ENCODE measurements at places on chromosomes 5 and 9.

- DNase-seq, result no peak
Observed at GRCh38 chr9:38372762-38373619, 19.5 kb upstream of the ALDH1B1 start.

DNA sequence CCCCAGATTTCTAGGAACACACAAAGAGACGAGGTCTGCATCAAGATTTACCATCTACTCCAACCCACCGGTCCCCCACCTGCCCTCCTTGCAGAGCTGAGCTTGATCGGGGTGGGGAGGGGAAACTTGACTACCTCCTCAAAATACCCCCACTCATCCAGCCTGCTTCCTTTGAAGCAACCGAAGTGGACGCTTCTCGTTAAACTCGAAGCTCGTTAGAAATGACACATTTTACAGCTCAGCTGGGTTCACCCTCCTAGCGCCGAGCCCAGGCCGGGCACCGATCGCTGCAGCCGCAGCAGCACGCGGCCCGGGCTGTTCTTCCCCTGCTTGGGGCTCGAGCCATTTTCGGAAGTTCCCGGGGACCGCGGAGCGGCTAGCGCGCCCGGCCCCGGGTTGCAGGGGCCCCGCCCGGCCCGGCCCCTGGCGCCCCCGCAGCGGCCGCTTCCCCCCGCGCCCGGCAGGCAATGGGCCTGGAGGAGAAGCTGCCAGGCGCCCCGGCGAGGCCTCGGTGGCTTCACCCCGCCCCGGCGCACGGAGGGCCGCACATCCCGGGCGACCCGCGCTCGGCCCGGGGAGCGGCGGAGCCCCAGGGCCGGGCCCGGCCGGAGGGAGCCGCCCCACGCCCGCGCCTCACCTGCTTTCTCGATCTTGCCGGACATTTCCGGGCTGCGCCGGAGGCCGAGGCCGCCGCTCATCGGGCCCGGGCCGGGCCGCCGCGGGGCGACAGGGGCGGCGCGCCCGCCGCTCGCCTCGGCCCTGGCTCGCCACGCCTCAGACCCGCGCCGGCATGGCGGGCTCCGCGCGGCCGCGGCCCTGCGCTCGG is 530 bp downstream of the RAPGEF1 start:
- DNase-seq, result no peak

DNA sequence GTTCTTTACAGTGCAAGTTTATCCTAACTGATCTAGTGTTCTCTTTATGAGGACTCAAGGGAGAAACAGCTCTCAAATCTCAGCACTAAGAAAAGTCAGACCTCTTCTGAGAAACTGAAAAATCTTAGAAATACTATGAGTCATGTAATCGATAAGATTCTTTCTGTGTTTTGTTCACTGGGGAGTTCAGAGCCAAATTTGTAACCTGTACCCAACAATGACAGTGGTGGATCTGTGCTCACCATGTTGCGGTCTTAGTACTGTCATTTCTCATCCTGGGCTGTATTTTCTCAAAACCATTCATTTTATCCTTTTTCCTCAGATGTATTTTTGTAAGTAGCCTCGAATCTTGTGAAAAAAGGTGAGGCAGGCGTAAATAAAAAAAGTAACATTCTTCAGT is 146.4 kb downstream of the ACER2 start:
- no peak for DNase-seq

GRCh38 chr9:84305497-84306131 is 34.9 kb downstream of the SLC28A3 start:
- DNase-seq, result no peak

- no peak for DNase-seq
Observed at GRCh38 chr5:1319436-1320256, 24.8 kb upstream of the TERT start.

DNA sequence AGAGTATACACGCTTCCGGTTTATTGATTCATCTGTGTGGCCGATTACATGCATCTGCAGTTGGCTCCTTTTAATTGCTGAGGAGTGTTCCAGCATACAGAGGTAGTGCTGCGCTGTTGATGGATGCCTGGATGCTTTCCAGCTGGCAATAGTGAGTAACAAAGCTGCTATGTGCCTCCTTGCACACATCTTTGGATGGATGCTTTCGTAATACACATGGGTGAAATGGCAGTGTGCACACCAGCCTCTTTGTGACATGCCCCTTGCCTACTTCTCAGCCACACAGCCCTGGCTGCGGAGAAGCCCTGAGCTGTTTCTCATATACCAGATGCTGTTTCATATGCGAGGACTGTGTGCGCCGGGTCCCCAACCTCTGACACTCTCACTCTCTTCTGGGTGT is 151.0 kb downstream of the GADD45G start:
- DNase-seq, result no peak

- DNase-seq, result no peak
Observed at GRCh38 chr5:44539602-44539919, 150.3 kb upstream of the FGF10 start.

DNA sequence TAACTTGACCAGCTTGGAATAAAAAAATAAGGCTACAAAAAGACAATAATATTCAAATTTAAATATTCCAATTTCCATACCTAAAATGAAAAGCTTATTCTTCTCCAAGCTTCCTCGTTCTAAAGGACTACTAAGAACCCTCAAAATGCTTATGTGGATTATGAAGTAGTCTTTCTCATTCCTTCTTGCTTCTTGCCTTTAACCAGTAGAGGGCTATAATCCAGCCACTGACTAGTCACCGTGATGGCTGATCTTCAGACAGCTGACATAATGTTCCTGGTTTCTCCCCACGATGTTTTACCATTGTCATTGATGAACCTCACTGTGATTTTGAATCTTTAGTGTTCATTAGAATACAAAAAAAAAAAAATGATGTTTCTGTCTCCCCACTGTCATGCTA is 515.3 kb downstream of the TLE1 start:
- DNase-seq, result no peak

DNA sequence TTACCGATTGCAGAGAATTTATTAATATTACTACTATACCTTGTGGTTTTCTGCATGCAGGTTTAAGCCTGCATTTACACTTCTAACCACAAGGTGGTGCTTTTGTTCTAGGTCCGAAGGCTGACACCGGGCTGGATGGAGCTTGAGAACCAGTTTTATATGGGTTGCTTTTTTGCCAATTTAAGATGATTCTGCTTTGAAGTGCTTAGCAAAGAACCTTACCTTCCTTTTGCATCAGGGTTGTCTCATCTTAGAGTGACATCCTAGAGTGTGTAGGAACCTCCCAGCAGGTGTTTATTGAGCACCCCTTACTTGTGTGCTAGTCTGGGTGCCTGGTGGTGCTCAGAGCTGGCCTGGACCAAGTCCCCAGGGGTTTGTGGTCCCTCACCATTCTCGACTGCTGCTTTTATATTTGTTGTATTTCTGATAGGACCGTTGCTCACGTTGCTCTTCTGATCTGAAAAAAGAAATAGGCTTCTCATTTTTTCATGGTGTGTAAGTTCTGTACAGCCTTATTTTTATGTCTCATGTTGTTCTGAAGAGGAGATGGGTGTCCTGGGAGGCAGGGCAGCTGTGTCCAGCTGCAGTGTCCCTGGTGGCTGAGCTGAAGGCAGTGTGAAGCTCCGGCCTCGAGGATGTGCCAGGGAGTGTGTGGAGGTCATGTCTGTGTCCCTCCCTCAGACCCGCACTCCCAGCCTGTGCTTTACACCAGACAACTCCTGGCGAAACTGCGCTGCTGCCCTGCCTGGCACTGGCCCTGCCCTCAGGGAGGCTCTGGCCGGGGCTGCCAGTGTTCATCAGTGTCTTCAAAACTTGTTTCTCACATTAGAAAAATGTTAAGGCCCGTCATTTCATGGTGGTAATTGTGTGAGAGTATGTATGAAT is 54.3 kb downstream of the EHMT1 start:
- no peak for DNase-seq

GRCh38 chr5:74767579-74767913 is 497 bp downstream of the NSA2 start:
- DNase-seq, result no peak

- no peak for DNase-seq
Observed at GRCh38 chr9:136050701-136051452, 44.2 kb downstream of the NACC2 start.

DNA sequence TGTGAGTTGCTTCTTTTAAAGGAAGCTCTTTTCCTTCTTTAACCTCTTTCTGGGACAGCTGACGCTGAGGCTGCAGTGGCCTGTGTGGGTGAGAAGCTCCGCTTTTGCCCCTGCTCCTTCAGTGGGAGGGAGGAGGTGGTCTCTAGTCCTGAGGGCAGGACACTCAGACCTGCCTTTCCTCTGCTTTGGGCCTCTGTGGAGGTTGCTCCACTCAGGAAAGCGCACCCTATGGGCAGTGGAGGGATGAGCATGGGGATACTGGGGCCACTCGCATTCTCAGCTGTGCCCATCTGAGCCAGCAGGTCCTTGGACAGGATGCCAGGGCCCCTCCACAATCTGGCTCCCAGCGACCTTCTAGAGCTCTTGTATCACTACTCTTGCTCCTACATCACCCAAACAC is 111.5 kb downstream of the NSG2 start:
- DNase-seq, result no peak

GRCh38 chr5:173114536-173114935 is 29.8 kb upstream of the BNIP1 start:
- no peak for DNase-seq

DNA sequence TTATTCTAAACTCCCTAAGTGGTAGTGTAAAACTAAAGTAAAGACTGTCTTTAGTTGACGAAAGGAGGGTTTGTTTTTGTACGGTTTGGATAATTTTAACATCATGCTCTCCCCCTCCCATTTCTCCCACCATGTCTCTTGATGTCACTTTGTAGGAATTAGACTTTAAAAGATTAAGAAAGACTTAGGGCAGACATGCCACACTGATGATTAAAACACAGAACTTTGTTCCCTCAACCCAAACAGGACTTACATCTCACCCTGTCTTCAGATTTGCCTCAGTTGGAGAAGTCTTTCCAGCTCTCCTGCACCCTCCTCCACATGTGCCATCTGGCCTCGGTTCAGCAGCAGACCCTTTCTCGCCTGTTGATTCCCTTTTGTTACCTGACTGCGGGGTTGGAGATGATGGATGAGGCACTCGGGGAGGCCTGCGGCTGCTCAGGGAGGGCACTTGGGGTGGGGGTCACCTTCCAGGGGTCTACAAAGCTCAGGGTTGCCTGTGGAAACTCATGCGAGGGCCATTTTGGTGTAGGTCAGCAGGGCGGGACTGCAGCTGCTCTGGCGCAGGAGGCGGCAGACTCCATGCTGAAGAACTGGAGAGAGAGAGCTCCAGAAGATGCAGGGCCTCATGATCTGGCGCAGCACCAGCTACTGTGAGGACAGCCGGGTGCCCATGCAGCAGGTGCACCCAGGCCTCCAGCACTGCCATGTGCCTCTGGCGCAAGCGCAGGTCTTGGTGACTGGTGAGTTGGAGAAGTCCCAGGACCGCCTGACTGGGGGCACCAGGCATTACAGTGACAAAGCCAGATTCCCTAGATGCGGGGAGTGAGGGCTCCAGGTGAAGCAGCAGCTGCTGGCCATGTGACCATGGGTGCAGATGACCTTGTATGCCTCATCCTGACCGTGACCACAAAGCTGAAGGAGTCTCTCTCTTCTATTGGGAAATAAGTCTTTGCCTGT is 24.5 kb upstream of the EXOC3 start:
- no peak for DNase-seq

DNA sequence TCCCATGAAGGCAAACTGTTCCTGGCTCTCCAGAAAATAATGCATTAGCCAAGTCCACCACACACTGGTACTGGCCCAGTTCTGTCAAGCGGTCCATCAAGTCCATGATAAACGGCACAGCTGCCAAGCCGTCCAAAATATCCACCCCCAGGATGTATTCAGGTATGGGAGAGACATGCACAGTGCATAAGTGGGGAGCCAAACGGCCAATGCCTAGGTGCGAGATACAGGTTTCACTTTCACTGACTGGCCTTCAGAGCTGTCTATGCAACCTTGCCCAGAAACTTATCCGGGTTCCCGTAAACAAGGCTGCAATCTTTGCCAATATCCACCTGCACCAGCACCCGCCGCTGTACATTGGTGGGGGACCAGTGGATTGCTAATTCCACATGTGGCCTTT is 795.8 kb downstream of the EFNA5 start:
- no peak for DNase-seq

- no peak for DNase-seq
Observed at GRCh38 chr9:130501639-130502038, 56.9 kb downstream of the ASS1 start.

- no peak for DNase-seq
Observed at GRCh38 chr5:56298336-56299090, 65.4 kb upstream of the ANKRD55 start.

DNA sequence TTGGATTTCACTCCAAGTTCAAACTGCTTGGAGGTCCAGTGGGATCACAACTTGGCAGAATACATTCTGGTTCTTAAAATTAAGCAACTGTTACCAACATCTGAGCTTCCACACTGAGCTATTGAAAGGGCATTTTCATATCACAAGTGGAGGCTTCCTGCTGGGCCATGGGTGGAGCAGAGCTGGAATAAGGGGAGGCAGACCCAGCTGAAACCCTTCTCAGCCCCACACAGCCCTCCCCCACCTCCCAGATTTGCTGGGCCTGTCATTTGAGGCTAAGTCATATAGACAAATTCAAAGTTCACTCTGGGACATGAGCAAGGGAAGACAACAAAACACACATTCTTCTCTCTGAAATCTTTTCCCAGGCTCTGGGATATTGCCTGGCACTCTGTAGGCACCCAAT is 79.9 kb downstream of the ACTL7B start:
- no peak for DNase-seq

- no peak for DNase-seq
Observed at GRCh38 chr5:87787625-87788256, 375.0 kb upstream of the CCNH start.

DNA sequence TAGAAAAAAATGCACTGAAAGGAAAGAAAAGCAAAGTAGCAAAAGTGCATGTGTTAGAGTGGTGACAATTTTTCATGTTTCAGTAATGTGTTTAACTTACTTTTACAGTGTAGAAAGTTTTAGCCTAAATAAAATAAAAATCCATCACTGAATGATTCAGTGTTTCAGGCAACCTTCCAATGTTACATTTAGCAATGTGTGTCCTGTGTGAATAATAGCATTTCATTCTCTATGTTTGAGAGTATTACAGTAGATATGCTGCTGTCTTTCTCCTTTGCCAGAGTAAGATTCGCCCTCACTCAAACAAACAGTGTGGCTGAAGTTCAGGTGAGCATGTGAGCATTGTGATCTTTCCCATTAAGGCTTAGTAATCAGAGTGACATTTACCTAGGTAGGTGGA is 171.1 kb downstream of the TARS1 start:
- DNase-seq, result no peak

DNA sequence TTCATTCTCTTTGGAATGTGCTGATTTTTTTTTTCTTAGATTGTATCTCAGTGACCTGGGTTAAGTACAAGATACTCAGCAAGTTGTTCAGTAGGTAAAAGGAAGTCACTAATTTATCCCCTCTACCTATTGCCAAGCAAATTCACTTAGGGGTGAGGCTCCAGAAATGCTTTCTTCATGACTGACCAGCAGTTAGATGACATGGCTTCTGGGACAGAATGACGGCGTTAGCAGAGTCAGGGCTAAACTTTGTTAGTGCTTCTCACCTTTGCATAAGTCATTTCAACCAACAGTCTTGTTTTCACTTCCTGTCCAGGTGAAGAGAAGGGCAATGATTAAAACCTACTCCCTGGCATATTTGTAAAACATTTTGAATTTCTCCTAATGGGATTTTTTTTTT is 20.2 kb upstream of the MTAP start:
- no peak for DNase-seq
